ENCODE measurements at places on chromosomes 16 and 17.

- no peak for DNase-seq
Observed at GRCh38 chr17:37133136-37133535, 184.4 kb downstream of the AATF start.

- peak; percentile 25 for DNase-seq
Observed at GRCh38 chr16:87499189-87499486, 6.3 kb upstream of the ZCCHC14 start.

DNA sequence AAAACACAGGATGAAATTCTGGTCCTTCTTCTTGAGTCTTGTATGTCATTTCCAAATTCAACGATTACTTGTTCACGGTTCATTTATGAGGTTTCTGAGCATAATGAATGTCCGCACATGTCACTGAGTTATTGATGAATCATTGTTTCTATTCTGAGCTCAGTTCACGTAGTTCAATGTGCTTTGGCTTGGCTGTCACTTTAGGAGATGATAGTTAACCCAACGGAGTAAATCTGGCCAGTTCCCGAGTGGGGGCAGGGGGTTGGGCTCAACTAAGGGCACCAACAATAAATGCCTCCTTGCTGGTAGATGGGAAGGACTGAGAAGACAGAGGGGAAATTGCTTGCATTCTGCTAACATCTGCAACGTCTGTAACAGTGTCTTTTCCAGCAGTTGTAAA lies 239.4 kb upstream of the HSBP1 start:
- DNase-seq = no peak

DNA sequence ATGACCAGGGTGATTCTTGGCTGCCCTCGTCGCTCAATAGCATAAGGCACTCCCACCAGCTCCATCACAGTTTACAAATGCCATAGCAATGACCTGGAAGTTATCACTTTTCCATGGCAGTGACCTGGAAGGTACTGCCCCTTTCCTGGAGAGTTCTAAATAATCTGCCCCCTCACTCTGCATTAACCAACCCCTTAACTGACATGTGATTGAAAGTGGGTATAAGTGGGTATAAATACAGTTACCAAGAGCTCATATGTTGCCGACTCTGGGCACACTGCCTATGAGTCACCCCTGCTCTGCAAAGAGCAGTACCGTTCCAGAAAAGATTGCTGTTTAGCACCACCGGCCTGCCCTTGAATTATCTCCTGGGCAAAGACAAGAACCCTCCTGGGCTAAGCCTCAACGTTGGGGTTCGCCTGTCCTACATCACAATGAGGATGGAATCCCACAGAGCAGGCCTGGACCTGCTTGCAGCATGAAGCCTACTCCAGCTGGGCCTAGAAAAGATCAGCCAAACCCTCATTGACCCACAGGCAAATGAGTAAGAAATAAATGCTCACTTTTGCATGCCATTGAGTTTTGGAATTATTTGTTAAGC lies 95.2 kb upstream of the SEC14L1 start:
- no peak for DNase-seq

GRCh38 chr17:61644800-61645774 lies 54.1 kb upstream of the NACA2 start:
- no peak for DNase-seq

DNA sequence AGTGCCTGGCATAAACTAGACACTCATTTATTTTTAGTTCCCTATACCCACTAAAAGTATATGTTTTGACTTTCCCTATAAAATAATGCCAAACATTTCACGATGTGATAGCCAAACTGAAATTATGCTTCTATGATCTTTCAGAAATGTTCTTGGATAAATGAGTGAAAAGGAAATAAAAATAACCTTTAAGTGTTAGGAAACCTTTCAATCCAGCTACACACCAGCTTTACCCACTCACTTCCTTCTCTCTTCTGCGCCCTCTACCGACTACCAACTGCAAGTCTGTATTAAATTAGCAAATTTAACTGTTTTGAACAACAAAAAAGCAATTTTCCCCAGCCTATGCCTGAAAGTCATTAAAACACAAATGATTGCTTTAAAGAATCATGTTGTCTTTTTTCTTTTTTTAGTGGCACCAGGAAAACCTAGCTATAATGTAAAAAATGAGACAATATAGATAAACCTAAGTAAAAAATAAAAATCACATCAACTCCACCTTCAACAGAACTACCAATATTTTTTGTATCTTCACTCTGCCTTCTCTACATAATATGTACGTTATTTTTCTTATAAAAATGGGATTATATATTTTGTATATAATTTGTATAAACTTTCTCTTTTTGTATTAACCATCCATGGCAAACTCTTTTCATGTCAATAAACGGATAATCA lies 13.2 kb upstream of the TMEM100 start:
- no peak for DNase-seq

GRCh38 chr17:33335491-33336173 lies 42.5 kb upstream of the ASIC2 start:
- peak; percentile 71 for DNase-seq

- peak; percentile 85 for DNase-seq
Observed at GRCh38 chr16:72561-73548, at the start of gene RHBDF1. TSS of gene RHBDF1 (minus strand) at chr16:72631. CDS start at chr16:65015, 7,616 bp downstream.

GRCh38 chr16:85557083-85557970 lies 55.8 kb upstream of the GSE1 start:
- DNase-seq = no peak

DNA sequence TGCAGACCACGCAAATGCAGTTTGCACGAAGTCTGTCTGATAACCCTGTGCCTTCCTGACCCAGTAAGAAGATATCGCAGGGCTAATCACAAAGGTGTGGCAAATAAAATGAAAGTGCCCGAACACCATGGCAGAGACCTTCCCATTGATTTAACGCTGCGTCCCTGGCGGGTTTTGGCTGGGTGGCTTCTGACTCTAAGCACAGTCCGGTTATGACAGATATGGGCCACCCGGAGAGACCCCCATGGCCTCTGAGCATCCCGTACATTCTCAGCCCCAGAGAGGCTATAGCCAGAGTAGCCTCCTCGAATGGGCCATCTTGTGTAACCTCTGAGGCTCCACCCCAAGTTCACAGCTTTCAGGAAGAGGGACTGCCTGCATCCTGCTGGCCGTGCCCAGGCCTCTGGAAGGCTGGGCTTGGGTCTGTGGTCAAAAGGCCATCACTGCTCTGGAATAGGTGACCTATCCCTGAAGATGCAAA lies 5.5 kb downstream of the FOXC2 start:
- no peak for DNase-seq

DNA sequence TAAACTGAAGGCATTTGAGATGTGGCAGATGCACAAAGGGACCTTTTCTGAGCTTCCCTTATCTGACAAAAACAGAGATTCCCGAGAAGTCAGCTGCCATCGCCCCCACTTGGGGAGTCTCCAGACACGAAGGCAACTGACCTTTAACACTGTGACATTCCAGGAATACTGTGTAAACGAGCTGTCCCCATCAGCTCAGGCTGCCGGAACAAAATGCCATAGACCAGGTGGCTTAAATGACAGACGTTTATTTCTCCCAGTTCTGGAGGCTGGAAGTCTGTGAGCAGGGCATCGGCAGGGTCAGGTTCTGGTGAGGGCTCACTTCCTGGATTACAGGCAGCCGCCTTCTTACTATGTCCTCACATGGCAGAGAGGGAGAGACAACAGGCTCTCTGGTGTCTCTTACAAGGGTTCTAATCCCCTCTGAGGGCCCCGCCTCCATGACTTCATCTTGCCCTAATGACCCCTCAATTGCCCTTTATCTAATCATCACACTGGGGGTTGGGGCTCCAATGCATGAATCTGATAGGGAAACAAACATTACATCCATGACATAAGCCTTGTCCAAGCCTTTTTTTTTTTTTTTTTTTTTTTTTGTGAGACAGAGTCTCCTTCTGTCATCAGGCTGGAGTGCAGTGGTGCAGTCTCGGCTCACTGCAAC lies 178.5 kb upstream of the RPL38 start:
- peak; percentile 89 for DNase-seq

DNA sequence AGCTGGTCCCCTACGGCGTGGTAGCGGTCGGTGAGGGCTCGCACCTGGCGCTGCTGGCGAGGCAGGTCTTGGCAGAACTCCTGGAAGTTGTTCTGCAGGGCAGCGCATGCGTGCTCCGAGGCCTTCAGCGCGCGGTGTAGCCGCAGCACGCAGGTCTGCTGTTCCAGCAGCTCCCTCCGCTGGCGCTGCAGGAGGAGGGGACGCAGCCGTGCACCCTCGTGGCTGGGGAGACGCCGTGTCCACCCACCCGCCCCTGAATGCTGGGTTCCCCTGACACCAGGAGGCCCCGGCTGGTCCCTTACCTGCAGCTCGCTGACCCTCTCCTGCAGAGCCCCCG lies 12.2 kb downstream of the EVPL start:
- DNase-seq = peak; percentile 53
